ENCODE measurements at places on chromosomes 7 and 10.

DNA sequence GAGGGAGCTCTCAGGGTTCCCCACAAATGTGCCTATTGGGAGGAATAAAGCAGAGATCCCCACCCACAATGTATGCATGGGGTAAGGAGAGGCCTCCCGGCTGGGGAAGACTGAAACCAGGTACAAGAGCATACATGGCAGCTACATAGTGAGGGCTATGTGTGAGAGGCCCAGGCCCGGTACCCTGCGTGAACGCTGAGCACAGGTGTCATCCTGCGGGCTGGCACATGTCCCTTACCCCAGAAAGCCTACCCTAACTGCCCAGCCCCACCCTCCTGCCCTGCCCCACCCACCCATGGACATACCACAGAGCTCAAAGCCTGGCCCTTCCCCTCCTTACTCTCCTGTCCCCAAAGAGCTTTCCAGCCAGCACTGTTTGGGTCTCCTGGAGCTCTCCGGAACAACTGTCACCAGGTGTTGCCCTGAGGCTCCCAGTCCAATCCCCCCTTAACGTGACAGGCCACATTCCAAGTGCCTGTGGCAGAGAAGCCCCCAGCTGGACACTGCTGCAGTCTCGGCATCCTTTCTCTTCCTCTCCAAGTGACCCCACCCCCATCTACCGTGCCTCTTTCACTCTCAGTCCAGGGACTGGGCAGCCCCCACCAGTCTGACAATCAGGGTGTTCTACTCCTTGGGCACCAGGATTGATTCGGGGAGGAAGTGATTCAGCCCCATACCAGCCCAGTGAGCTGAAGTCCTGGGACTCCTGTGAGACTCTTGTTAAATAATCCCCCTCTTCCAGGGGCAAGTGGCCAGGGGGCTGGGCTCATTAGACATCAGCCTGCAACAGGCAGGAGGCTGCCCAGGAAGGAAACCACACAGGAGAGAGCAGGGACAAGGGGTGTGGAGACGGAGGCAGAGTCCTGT lies 19.6 kb downstream of the GRID1 start:
- no peak for ATAC-seq

- peak; percentile 92 for ATAC-seq
Observed at GRCh38 chr10:13712837-13713581, 126.2 kb downstream of the PRPF18 start.

DNA sequence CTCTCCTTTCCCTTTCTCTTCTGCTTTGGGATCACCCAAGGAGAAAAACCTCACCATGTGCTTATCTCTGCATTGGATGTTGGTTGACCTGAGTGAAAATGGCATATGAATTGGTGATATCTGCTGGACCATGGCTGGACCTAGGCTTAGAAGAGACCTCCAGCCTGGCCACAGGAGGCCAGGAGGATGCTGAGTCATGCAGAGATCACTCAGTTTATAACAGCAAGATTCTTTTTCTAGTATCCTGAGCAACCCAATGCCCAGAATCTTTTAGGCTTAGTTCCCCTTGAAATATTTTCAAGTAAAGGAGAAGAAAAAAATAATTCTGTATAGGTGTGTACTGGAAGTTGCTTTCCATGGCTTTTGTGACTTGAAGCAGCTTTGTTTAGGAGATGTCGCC lies 236.3 kb downstream of the KLF6 start:
- ATAC-seq, result no peak

DNA sequence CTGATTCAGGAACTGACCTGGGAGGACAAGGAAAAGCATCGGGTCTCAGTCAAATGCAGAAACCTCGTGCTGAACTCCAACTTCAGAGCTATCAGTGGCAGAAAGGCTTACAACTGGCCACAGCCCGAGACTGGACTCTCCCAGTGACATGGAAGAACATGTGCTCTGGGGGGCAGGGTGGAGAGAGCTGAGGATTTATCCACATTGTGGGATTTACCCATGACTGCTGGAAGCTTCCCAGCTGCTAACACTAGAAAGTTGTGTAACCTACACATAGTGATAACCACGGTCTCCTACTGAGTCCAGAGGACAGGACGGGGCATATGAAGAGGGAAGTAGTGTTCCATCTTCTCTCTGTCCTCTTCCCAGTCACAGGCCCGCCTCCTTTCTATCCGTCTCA lies 103.4 kb downstream of the ITIH5 start:
- no peak for ATAC-seq

DNA sequence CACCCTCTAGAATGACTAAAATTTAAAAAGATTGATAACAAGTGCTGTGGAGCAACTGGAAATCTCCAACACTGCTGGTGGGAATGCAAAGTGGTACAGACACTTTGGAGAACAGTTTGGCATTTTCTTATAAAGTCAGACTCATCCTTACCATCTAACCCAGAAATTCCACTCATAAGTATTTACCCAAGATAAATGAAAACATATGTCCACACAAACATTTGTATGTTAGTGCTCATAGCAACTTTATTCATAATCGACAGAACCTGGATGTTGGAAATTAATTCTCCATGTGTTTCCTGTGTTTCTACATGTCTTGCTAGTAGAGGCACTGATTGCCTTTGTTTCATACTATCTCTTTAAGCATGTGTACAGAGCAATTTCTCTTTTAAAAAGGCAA lies 282.4 kb downstream of the AHR start:
- ATAC-seq, result no peak

DNA sequence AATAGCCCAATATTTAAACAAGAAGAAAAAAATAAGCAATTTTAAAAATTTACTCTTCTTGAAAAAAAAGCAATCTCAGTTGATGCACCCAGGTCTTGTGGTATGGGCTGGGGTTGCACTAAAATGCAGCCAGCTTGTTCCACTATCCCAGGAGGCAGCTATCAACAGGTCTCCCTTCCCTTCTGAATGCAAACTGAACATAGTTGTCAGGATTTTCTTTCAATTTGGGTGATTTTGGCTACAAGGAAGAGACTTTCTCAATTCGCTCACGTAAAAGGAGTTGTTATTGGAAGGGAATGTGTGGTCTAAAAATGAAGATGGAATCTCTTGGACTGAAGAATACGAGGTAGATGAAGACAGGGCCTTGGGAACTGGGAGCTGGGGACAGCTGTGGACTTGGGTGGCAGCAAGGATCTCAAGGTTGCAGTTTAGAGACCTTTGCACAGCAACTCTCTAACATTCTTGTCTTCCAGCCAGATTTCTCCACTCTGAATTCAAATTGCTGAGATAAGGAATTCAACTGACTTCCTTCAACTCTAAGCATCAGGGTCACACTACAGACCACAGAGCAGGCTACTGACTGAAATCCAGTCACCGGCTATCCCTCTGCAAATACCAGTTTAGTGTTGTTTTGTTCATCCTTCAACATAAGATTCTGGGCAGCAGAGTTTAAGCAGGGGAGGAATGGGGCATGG lies 3.1 kb upstream of the TMEM26 start:
- no peak for ATAC-seq

GRCh38 chr10:53122281-53122680 lies 349.7 kb upstream of the MBL2 start:
- no peak for ATAC-seq

GRCh38 chr7:8146788-8147413 lies 115.1 kb downstream of the ICA1 start:
- ATAC-seq, result no peak

DNA sequence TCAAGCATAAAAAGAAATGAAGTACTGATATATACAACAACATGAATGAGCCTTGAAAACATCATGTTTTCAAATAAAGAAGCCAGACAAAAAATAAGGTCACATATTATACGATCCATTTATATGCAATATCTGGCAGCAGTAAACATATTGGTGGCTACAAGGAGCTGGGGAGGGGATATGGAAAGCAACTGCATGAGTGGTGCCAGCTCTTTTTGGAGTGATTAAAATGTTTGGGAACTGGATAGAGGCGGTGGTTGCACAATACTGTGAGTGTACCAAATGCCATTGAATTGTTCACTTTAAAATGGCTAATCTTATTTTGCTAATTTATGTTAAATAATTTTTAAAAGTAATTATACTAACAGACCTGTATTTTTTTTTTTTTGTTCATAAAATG lies 481.7 kb downstream of the PCDH15 start:
- ATAC-seq, result no peak

DNA sequence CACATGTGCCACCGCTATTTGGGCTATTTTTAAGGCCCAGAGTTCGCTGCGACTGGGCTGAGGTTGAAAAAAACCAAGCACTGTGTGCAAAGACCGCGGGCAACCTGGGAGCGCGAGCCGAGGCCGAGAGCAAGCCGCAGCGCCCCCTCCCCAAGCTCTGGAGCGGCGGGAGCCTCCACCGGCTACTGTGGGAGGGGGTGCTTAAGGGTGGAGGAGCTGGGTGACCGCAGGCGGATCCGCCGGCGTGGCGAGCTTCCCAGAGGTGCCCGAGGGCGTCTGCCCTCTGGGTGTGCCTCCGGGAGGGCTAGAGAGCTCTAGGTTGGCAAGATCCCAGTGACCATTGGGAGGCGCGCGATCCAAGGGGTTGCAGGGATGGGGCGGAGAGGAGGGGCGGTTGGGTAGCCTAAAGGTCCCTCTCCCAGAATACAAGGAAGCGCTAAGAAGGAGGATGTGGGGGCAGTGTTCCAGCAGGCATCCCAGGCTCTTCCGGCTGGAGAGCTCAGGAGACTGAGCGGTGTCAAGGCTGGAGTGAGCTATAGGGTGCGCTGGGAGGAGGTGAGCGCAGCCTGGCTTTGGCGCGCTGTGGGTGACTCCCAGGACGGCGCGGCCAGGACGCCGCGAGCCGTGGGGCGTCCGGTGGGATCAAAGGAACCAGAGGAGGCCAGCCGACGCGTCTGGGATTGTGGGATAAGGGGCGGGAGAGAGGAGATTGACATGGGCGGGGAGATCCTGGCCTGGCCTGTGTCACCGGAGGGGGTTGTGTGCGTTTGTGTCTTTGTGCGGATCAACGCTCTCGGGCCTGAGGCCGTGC lies 8.0 kb downstream of the DLX5 start:
- ATAC-seq, result no peak
